ENCODE measurements at places on chromosomes 12 and 14.
A peak's percentile ranks its signal among the peaks of the same experiment; 100 is the strongest.

DNA sequence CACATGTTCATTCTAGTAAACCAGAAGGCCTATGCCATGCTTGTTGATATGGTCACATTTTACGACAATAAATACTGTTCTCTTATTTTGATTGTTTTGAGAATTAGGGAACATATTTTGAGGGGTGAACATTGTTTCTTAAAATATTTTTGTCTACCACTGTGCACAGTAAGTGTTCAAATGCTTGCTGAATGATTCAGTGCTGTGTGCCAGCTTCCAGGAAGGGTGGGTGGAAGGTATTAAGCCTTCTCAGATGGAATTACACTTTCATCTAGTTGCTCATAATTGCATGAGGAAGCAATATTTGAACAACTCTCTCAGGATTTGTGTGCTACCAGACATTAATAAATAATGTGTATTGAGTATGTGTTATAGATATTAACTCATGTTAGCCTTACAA lies 15.5 kb upstream of the TMX1 start:
- DNase-seq, result no peak

GRCh38 chr12:102759466-102759865 lies 157.6 kb downstream of the PAH start:
- DNase-seq, result no peak

DNA sequence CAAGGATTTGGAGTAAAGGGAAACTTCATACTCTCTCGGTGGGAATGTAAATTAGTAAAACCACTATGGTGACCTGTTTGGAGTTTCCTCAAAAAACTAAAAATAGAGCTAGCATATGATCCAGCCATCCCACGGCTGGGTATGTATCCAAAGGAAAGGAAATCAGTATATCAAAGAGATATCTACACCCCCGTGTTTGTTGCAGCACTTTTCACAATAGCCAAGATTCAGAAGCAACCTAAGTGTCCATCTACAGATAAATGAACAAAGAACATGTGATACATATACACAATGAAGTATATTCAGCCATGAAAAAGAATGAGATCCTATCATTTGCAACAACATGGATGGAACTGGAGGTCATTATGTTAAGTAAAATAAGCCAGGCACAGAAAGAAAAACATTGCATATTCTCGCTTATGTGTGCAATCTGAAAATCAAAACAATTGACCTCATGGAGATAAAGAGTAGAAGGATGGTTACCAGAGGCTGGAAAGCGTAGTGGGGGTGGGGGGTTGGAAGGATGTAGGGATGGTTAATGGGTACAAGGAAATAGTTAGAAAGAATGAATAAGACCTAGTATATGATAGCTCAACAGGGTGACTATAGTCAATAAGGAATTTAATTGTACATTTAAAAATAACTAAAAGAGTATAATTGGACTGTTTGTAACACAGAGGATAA lies 468.0 kb downstream of the BCAT1 start:
- DNase-seq, result no peak

DNA sequence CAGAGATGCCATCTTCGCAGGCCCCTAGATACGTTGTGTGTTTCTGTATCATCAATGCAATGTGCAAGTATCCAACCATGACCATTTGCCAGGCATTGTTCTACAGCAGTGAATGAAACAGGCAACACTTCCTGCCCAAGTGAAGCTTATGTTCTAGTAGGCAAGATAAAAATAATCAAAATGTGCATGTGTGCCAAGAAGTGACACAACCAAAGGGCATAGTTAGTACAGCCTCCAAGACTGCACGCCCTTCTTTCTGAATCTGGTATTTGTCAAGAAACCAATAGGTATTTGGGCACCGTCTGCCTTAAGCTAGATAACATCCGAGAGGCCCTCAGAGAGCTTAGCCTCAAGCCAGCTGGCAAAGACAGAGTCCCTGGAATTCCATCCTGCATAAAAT lies 152.0 kb downstream of the TMEM132C start:
- DNase-seq, result no peak

- DNase-seq, result no peak
These were observed 24.4 kb downstream of the SERPINA1 start for GRCh38 chr14:94364037-94364436.

- no peak for DNase-seq
These were observed 21.0 kb downstream of the HPD start for GRCh38 chr12:121837680-121838079.

DNA sequence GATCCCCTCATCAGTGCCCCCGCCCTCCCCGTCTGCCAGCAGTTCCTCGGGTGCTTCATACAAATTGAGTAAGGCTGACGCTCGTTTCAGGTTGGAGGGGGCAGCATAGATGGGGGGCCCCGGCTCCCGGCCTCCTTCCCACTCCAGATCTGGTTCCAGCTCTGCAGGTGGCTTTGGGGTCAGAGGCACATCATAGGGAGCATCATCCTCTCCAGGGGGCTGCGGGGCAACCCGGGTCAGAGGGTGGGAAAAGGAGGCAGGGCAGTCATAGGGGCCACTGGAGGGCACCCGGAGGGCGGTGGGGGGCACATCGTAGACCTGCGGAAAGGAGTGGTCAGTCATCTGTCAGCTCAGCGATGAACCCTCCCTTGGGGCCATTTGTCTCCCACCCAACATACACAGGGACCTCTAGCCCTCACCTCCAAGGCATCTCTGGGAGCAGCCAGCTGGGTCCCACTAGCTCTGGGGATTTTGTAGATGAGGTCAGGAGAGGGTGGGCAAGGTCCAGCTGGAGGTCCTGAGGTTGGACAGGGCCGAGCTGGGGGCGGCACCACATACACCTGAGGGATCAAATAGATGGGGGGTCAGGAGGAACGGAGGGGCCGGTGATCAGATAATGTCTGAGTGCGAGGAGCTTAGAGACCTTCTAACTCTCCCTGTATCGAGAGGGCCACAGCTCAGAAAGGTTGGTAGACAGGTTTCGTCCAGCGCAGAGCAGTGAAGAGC lies 5.1 kb downstream of the EFS start:
- DNase-seq, result no peak

DNA sequence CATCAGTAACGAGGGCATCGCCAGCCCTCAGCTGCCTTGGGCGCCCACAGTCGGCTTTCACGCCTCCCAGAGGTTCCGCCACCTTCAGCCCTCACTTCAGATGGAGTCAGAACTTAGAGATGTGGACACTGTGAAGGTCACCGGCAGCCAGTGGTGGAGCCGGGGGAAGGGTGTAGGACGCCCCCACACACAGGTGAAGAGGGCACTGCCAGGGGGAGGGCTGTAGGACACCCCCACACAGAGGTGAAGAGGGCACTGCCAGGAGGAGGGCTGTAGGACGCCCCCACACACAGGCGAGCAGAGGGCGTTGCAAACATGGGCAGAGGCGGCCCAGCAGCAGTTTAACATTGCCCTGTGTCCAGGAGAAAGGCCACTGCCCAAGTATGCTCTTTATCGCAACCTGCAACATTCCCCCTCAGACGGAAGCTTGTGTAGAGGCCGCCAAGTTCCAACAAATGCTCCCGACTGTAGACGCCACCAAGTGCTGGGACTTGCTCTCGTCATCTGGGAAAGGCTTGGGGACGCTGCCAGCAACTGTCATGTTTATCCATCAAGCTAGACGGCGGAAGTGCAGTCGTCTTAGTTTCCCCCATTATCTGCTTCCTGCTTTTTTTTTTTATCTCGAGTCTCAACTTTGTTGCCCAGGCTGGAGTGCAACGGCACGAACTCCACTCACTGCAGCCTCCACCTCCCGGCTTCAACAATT lies 4.9 kb upstream of the ANKLE2 start:
- DNase-seq, result no peak

DNA sequence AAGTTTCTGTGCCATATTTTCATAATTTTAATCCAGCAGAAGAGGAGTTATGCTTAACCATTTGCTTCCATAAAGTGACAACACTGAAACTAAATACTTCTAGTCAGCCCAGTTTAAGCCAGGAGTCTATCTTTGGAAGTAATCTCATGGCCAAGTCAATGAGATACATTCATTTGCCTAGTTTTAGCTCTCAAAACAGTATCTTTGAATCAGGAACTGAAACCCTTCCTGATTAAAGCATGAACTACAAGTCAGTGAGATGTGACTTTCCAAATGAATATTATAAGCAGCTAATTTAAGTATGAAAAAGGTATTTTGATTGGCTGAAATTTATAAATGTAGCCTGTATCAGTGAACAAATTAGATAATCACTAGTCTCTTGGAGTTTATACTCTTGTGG lies 491.5 kb downstream of the SLC6A15 start:
- DNase-seq, result no peak

GRCh38 chr12:98725476-98726247 lies 80.6 kb downstream of the APAF1 start:
- peak; percentile 60 for DNase-seq

DNA sequence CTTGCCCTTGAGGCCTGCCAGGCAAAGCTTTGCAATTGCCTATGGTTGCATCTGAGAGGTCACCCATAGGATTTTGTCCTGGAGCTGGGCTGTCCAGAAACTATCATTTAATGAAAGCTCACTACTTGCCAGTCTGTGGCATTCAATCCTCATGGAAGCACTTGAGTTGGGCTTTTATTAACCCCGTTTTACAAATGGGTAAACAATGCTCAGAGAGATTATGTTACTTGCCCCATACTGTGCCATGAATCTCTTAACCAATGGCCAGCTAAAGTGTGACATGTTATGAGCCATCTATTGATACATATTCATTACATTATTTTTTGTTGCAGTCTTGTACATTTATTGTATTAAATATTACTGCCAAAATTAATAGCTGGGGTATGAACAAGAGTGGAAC lies 35.9 kb downstream of the PDZRN4 start:
- no peak for DNase-seq

DNA sequence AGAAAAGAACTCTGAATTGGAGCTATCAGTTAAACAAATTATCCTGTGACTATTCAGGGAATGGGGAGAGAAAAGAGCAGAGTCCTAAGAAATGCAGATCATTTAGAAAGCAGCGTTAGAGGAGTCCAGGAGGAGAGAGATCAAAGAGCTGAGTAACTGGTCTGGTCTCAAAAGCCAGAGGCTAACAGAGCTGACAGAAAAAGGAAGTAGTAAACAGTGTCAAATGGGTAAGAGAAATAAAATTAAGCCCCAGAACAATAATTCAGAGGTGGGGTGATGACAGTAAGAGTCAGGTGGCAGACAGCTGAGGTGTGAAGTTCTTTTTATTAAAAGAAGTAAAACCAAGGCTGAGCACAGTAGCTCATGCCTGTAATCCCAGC lies 19.3 kb downstream of the GXYLT1 start:
- no peak for DNase-seq
